Right lung (tissue), 10 donors: ENCODE measurements at places on chromosomes 16 and 17. TPM values are rescaled to one million over a fixed set of nuclear protein-coding genes. Genes with fewer than 3 reads are reported as not detected.

- DNase-seq = no peak
These were observed 18.3 kb downstream of the MYBBP1A start for GRCh38 chr17:4536742-4537411.

- no peak for DNase-seq
These were observed 26.1 kb downstream of the PPL start for GRCh38 chr16:4910828-4911227.

DNA sequence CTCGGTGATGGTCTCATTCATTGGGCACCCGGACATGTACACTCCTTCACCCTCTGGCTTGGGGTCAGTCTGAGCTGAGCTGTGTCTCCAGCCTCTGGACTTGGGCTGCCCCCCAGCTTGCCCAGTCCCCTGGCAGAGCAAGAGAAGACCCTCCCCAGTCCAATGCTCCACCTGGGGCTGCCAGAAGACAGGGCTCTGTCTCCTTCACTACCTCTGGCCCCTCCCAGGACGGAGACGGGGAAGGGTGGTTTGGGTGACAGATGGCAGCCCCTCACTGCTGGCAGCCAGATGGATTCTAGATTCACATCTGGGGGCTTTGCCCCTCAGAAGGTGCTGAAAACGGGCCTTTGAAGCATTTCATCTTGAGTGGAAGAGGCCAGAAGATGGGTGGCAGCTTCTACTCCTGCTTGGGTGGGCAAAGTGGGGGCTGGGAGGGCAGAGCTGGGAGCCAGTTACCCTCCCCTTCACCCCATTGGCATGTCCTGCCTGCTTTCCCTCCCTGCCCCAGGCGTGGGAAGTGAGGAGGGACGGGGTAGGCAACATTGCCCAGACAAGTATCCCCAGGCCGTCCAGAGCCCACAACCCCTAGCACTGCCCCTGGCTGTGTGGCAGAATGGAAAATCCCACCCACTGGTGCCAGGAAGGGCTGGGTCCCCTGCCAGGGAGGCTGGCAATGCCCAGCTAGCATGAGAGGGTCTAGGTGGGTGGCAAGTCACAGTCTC is 13.9 kb downstream of the NGFR start:
- DNase-seq = no peak

GRCh38 chr16:35410438-35410837 is 1951.0 kb downstream of the TP53TG3F start:
- no peak for DNase-seq

GRCh38 chr16:12120217-12120981 is 143.9 kb downstream of the SNX29 start:
- peak; percentile 26 for DNase-seq

GRCh38 chr16:58425756-58426494 is 33.7 kb downstream of the GINS3 start:
- no peak for DNase-seq

GRCh38 chr16:56776562-56776961 is 46.6 kb downstream of the NUP93 start:
- DNase-seq = peak; percentile 39

GRCh38 chr16:69890114-69890891 is 60.8 kb upstream of the CLEC18A start:
- DNase-seq = peak; percentile 64

DNA sequence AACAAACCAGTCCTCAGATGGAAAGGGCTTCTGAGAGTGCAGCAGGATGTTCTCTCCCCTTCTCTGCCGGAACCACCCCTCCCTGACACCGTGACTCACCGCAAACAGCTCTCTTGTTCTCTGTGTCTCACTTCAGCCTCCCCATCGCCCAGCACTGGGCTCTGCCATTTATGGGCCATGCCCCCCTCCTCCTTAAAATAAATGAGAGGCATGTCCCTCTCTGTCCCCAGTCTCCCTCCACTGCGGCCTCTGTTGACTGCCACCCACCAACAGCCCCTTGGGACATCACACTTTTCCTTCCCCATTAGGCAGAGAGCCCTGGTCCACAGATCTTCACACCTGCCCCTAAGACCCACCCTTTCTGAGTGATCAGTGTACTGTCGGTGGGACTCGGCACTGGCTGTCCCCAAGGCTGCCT is 6.3 kb downstream of the CCDC102A start:
- no peak for DNase-seq

- DNase-seq = no peak
These were observed 106.4 kb downstream of the PARN start for GRCh38 chr16:14523632-14524031.

DNA sequence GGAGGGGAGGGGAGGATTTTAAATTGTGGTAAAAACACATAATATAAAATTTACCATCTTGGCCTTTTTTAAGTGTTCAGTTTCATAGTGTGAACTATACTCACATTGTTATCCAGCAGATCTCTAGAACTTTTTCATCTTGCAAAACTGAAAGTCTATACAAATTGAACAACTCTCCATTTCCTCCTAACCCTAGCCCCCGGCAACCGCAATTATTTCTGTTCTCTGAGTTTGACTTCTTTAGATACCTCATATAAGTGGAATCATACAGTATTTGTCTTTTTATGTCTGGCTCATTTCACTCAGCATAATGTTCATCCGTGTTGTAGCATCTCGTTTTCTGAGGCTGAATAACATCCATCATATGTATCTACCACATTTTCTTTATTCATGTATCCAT is 30.0 kb upstream of the MRTFB start:
- DNase-seq = no peak

DNA sequence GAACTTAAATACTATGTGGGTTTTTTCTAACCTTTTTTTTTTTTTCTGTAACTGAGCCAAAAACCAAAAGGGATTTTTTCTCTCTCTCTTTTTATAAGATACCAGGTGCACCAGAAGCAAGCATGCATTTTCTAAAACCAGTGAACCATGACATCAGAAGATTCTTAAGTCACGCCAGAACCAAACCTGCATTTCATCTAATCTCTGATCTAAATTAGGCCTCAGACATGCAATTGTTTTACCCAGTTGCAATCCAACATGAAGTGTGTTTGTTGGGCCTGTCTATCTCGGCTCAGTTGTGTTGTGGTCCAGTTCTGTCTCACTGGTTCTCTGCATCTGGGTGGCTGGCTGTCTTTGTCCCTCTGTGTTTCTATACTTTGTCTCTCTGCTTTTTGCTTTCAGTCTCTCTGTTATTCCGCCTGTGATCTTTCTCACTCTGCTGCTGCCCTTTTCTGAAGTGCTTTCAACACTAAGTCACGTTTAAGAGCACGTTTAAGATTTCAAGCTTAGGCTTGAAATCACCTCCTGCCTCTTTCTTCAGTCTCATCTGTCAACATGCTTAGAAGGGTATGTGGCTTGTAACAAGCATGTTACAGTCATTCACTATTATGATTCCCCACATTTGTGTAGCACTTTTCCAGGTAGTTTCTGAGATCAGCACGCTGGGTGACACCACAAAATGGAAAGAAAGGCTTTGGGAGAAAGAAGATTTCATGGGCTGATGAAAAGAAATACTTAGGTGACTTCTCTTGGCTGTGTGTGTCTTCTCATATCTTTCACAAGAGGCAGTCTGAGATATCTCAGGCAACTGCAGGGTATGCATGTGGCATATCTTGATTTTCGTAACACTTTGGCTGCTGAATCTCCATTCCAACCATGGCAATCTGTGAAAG is 488.9 kb downstream of the SHISA9 start:
- DNase-seq = no peak

- peak; percentile 39 for DNase-seq
These were observed 5.7 kb downstream of the CSNK1D start for GRCh38 chr17:82267575-82268379.

- DNase-seq = no peak
These were observed 314.2 kb downstream of the WWOX start for GRCh38 chr16:78413651-78414050.

DNA sequence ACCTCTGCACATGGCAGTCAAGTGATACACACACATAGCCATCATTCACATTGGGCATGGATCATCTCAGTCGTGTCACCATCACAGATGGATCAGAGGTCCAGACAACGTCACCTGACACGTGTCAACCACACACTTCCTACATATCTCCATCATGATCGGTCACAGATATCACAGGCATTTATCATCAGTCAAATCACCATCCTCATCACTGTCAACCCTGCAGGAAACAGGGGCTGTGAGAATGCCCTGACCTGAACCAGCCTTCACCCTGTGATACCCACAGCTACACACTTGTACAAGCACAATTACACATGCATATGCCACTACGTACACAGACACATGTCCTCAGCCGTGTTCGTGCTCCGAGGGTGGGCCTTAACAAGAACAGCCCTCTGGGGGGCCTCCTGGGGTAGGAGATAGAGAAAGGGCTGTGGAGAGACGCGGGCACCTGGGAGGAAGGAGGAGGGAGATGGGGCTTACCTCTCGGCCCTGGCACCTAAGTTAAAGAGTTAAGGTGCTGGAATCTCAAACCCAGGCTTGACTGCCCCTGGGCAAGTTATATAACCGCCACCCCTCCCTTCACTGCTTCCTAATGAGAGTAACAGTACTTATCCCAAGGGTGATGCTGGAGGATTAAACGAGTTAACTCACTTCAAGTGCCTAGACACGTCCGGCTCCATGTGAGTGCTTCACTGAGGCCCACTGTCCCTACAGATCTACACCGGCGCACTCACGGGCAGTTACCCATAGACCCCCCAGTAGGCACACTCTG is 1.1 kb downstream of the SLC12A4 start:
- no peak for DNase-seq

GRCh38 chr17:44757045-44757917 is 1.5 kb upstream of the ADAM11 start:
- DNase-seq = no peak

- DNase-seq = peak; percentile 95
These were observed at the start of gene EXOC7 for GRCh38 chr17:76103274-76104139. Gene EXOC7, minus strand, starts transcription at chr17:76103787. Its CDS starts 95 bp downstream, at chr17:76103692.

GRCh38 chr16:12719972-12720371 is 83.7 kb downstream of the CPPED1 start:
- DNase-seq = no peak

GRCh38 chr17:82808921-82809905 is 30.6 kb downstream of the ZNF750 start:
- no peak for DNase-seq

PIPOX gene
- polyA plus RNA-seq = 1.5 TPM

SPNS2 gene
- 30.7 TPM for polyA plus RNA-seq

PGP gene
- polyA plus RNA-seq = 13.3 TPM

CALB2 gene
- polyA plus RNA-seq = not detected

TPSG1 gene
- 0.29 TPM for polyA plus RNA-seq

ACSM3 gene
- polyA plus RNA-seq = 65.9 TPM

DLG4 gene
- 33.6 TPM for polyA plus RNA-seq

RAMP2 gene
- polyA plus RNA-seq = 188 TPM

CMTM3 gene
- 103 TPM for polyA plus RNA-seq
